ENCODE measurements at places on chromosomes 3 and 15.
A peak's percentile ranks its signal among the peaks of the same experiment; 100 is the strongest.

DNA sequence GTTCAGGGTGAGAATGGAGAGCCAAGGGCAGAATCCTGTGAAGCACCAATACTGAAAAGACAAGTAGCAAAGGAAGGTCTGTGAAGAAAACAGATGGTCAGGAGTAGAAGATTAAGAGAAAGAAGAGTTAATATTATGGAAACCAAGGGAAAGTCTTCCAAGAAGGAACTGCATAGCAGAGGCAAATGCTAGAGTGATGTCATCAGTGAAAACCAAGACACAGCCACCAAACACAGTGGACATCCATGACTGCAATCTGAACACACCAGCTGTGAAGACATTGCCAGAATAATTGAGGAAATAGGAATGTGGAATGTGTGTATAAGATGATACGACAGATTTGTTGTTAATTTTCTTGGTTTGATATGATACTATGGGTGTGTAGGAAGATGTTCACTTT, 26.8 kb upstream of the ZBTB38 start:
- no peak for DNase-seq

GRCh38 chr3:181344331-181344730, 354.8 kb upstream of the DNAJC19 start:
- no peak for DNase-seq

- DNase-seq = no peak
Observed at GRCh38 chr3:56421205-56421604, 47.1 kb downstream of the ERC2 start.

DNA sequence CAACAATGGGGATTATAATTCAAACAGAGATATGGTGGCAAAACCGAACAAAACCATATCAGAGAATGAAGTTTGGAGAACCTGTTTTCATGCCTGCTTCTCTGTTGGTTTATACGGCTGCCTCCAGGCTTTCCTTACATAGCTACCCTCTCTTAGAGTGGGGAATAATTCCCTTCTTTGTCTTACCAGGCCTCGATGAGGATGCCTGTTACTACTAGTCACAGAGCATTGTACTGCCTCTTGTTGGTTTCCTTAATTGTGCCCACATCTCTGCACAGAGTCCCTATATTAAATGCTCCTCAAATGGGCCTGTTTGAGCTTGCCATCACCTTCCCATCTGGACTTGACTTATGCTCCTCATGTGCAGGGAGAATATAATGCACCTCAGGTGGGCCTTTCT, 92.9 kb downstream of the NCEH1 start:
- no peak for DNase-seq

DNA sequence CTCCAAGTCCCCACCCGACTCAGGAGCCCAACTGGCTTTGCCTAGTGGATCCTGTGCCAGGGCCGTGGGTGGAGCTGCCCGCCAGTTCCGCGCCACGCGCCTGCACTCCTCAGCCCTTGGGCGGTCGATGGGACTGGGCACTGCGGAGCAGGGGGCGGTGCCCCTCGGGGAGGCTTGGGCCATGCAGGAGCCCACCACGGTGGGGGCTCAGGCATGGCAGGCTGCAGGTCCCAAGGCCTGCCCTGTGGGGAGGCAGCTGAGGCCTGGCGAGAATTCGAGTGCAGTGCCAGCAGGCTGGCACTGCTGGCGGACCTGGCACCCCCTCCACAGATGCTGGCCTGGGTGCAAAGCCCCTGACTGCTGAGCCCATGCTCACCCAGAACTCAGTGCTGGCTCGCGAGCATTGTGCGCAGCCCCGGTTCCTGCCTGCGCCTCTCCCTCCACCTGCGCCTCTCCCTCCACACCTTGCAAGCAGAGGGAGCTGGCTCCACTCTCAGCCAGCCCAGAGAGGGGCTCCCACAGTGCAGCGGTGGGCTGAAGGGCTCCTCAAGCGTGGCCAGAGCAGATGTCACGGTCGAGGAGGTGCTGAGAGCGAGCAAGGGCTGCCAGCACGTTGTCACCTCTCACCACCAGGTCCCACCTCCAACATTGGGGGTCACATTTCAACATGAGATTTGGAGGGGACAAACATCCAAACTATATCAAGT, 122.7 kb downstream of the USP13 start:
- DNase-seq = no peak

DNA sequence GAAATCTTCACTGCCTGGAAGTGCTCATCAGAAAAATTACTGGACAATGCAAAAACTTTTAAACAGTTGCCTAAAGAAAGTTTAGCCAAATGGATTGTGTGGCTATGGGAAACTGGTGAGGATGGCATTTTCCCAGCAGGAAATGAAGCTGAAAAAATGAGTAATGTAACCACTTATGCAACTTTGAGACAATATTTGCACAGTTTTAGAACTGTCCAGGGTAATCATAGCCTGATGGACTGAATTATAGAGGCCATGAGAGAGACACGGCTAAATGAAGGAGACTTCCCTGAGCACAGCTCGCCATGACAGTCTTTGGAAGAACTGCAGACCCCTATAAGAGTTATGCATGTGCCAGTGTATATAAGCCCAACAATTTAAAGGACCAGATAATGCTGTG, 881.5 kb downstream of the VGLL3 start:
- DNase-seq = no peak

- no peak for DNase-seq
Observed at GRCh38 chr15:36498916-36499315, 80.5 kb upstream of the CDIN1 start.

DNA sequence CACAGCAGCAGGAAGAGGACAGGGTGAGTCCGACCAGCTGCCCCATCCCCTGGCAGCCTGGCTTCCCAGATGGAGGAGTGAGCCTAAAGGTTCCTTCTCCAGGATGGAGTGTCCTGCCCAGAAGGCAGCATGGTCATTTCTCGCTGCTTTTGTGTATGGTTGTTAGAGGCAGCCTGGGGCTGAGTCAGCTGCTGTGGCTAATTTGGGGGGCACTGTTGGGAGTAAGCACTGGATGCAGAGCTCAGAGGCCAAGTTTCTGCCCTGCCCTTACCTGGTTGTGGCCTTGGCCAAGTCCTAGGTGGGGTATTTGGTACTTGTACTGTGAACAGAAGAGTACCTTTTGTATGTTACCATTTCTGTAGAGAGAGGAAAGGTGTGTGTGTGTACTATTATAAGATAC, 78.6 kb downstream of the ADAMTS7 start:
- no peak for DNase-seq

DNA sequence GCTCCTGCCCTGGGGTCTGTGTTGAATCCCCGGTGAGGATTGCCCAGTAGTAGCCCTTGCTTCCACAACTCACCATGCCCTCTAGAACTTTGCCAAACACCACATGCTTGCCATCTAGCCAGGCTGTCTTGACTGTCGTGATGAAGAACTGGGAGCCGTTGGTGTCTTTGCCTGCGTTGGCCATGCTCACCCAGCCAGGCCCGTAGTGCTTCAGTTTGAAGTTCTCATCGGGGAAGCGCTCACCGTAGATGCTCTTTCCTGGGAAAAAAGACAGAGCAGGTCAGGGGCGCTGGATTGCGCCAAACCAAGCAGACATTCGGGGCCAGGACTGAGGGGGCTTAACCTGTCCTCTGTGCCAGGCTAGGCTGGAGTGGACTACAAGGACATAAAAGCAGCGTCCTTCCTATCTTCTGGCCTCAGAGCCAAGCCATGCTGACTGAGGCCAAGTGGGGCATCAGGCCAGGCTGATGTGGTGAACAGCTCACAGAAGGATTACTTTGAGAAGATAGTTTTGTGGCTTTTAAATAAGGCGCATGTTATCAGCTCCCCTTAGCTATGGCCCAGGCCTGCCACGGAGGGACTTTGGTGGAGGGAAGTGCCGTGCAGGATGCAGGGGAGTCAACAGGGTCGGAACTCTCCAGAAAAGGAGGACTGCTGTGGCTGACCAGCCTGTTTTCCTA, 5.3 kb downstream of the SNX22 start:
- DNase-seq = no peak

GRCh38 chr3:194250098-194251002, 100.8 kb downstream of the CPN2 start:
- DNase-seq = no peak

DNA sequence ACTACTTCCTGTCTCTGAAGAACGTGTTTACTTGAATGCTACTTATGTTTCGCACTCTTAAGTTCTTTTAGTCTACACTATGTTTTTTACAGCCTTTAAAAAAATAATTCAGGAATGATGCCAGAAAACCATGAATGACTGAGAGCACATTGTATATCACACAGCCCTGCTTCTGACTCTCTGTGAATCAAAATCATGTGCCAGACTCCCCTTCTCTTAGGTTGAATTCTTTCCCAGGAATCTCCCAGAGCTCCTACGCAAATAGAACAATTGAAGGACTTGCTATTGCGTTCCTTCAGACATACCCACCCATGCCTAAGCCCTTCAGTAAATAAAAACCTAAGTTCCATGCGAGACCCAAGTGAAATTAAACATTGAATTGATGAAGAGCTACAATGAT, 782.0 kb upstream of the ALCAM start:
- no peak for DNase-seq

GRCh38 chr3:55571913-55572312, 84.8 kb upstream of the WNT5A start:
- DNase-seq = no peak

DNA sequence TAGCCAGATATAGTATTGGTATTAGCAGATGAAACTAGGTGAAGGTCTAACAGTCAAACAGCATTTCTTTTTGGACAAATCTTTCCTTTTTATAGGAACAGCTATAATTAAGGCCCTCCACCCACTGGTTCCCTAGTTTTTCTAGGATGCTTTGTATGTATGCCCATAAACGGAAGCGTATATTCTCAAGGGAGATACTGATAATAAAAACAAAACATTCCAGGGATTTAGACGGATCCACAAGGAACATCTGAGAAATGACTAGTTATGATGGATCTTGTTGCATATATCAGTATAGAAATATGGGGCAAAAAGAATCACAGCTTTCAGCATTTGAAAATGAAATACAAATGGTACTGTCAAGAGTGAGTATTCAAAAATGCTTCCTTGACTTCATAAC, 22.5 kb downstream of the LRRC28 start:
- no peak for DNase-seq

- DNase-seq = no peak
Observed at GRCh38 chr3:120171134-120171873, 77.1 kb upstream of the GSK3B start.

- DNase-seq = no peak
Observed at GRCh38 chr3:108862865-108863798, 40.5 kb downstream of the TRAT1 start.

DNA sequence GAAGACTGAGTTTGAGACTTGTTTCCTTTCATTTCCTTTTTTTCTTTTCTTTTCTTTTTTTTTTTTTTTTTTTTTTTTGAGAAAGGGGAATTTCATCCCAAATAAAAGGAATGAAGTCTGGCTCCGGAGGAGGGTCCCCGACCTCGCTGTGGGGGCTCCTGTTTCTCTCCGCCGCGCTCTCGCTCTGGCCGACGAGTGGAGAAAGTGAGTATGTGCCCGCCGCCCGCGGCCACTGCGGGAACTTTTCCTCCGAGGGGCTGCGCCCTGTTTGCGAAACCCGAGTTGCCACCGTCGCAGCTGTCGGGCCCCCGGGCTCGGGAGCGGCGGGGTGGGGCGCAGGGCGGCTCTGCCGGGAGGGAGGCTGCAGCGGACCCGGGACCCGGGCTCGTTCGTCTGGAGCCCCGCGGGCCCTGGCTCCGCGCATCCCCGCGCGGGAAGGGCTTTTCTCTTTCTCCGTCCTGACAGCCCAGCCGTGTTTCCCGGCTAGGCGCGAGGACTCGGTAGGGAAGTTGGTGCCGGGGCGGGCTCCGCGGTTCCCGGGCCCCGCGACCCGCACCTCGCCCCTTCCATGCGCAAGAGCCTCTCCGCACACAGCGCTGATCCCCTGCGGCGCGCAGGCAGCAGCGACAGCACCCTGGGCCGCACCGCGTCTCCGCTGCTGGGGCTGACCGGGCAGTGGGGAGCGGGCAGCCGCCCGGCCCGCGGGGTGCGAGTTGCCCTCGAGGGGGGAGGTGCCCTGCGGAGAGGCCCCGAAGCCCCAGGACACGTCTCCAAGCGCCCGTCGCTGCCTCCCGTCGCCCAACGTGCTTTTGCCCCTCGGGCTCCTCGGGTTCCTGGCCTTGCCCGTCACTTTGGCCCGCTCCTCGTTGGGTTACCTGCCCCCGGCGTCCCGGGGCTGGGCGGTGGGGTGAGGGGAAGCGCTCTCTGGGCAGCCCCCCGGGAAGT, 1.4 kb downstream of the IGF1R start:
- peak; percentile 51 for DNase-seq

DNA sequence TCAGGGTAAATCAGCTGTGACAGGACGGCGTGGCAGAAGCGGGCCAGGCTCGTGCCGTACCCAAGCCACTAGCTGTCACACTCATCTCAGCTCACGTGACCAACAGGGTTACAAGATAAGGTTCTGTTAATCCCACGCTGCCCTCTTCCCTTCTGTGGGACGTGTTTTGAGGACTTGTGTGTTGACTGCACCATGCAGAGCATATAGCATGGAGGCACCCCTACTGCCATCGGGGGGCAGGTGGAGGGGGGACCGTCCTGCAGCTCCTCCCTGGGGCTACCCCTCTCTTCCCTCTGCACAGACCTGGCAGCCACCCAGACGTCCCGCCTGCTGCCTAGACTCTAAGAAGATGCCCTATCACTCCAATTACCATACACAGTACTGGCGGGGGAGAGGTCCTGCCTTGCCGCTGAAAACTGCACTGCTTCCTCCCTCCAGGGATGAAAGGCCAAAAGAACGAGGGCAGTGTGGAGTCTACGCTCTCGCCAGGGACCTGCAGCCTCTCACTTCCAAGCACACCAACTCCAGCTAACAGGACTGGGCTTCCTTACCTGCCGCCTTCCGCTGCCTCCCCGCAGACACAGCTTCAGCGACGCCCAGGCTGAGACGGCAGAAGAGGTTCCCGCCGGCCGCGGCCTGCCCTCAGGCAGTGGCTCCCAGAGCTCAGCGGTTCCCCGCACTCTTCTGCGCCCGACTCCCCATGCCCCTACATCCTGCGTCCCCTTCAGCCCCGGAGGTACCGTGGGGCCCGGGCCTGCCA, at the start of gene TNK2:
Gene TNK2 (minus strand): TSS at position 618 of the 760 bp plus-strand sequence. CDS start 19,963 bp downstream, outside the sequence.
- DNase-seq = peak; percentile 63

GRCh38 chr3:97177242-97177641, 362.8 kb downstream of the EPHA6 start:
- no peak for DNase-seq

DNA sequence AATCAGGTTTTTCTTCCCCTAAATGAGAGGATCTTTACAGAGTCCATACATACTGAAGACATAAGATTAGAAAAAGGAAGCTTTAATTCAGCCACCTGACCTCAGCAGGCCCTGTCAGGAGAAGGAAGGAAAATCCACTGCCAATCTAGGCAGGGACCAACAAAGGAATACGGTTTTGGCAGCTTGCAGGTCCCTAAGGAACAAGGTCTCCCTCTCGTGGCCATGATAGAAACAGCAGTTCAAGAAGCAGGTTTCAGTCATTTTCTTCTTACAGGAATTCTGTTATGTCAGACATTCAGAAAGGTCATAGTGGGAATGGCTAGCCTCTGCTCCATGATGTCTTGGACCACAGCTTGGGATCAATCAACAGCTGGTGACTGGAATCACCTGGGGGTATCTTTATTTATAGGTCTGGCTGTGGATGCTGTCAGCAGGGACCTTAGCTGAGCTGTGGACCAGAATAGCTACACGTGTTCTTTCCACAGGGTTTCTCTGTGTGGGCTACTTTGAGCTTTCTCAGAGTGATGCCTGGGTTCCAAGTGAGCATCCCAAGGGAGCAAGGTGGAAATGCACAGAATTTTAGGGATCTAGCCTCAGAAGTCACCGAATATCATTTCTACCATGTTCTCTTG, 9.4 kb upstream of the CMSS1 start:
- DNase-seq = no peak
